ENCODE measurements at places on chromosomes 3 and 15.

DNA sequence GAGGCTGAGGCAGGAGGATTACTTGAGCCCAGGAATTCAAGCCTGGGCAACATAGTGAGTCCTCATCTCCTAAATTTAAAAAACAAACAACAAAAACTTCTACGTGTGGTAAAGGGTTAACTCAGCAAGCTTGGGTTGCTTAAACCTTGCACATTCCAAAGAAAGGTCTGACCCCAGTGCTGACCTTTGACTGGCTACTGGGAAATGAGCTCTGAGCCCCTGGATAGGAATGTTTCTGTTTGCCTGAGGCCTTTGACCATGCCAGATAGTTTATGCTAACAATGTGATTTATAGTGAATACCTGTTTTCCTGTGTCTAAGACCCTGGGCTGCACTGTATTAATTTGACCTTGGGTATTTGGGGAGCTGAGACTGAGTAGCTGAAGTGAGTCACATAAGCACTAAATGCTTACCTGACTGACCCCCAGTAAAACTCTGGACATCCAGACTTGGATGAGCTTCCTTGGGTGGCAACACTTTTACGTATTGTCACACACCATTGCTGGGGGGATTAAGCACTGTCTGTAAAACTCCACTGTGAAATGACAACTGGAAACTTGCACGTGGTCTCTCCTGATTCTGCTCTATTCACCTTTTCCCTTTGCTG is 20.7 kb downstream of the TCAIM start:
- no peak for DNase-seq

- DNase-seq, result peak; percentile 22
Observed at GRCh38 chr3:130895690-130896488, 2.0 kb downstream of the ATP2C1 start.

DNA sequence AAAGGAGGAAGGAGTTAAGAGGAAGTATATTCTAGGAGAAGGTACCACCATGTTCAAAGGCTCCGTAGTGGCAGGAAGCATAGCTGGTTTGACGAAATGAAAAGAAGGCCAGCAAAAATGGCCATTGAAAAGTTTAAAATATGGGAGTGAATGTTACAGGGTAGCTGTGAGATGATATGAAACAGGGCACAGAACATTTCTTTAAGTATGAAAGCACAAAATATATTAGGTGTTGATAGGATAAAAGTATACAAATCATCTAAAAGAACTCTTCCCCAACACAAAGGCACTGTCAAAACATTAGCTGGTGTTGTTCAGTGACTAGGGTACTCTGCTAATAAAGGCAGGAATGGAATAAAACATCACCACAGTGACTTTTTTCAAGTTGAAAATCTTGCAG is 216.2 kb downstream of the LRRN1 start:
- DNase-seq, result no peak

DNA sequence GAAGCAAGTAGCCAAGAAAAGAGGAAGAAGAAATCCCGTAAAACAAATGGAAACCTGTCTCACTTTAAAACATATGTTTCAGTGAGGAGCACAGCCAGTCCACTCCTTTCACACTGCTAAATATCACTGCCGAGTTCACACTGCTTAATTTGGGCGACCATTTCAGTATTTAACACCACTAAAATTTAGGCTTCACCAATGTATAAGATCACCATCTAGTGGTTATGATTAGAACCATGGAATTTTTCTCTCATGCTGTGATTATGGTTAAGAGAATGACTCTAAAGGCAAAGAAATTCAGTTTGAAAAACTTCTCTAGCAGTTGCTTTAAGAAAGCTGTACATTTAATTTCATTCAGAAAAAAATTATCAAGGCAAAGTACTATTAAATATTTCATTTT is 16.6 kb downstream of the SLC4A7 start:
- DNase-seq, result peak; percentile 61

DNA sequence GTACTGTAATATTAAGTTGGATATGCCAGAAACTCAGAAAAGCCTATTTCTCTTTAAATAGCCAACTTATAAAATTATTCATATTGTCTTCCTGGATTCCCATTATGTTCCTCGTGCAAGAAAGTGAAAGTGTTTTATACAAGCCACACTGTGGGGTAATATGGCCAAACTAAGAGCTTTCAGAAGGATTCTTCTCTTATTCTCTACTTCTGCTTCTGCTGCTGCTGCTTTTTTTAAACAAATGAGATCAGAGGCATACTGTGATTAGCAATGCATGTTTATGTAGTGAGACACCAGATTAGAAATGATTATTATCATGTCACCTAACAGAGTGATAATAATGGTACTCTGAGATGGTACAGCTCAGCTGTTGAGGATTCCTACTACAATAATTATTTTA is 1026.5 kb upstream of the CFAP20DC start:
- no peak for DNase-seq

DNA sequence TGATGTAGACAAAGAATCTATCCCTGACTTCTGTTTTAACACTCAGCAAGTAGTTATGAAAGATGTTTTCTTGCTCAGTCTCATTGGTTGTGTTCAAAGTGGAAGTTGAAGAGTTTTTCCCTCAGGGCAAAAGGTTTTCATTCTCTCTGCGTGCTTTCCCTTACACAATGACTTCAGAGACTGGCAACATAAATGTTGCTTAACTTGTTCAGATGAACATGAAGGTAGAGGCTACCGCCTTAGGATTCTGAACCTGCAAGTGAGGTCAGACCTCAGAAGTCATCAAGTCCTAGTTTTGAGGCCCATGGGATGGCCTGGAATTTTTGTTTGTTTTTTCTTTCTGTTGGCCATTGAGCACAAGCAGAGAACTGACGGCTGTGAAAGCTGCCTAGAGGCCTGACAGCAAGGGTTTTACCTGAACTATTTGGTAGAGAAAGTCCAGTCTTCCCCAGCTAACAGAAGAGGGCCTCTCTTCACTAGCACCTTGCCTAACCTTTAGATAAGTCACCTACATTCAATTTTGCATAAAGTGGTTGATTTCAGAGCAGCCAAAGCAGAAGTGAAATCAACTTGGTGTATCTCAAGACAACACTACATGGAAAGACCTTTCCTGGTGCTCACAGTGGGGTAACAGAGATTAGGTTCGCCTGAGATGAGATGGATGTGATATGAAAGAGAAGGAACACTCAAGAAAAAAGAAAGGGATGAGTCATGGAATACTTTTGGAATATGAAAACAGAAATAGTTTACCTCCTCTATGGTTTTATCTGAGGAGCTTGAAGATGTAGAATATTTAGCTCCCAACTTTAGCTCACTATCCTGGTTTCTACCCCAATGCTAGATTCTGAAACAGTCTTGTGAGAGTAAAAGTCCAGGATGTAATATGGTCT is 53.6 kb upstream of the AP4E1 start:
- no peak for DNase-seq

DNA sequence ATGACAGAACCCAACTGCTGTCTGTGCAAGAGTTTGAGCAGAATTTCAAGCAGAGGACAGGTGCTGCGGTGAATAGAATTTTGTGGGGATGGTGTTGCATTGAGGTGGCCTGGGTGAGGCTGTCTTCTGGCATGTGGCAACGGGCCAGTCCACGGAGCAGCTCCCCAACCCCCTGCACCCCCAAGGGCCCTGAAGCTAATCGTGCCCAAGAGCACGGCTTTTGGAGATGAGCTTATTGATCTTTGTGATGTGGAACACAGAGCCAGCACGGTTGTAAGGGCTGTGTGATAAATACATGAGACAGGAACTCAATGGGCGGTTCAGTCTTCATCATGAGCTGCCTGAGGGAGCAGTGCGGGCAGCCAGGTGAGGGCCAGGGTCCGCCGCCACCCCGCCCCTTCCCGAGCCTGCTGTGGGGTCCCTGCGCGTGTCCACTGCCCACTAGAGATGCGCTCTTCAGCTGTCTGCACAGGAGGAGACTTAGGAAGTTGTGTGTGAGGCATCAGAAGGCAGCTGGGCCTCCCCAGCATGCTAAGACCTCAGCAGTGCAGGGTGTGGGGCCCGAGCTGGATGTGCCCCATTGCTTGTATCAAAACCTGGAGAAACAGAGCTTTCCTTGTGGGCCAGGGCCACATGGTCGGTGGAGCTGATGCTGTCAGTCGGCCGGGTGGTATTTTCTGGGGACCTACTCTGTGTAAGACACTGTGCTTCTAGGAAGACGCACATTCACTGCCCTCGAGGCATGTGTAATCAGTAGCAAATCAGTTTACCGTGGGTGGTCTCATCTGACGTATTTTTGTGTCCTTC is 90.5 kb downstream of the CHRNA7 start:
- no peak for DNase-seq
